ENCODE measurements at places on chromosomes 13 and 19. TPM values are rescaled to one million over a fixed set of nuclear protein-coding genes. Genes with fewer than 3 reads are reported as not detected.

GRCh38 chr19:37981785-37982475, 74.9 kb downstream of the SIPA1L3 start:
- H3K4me3 ChIP-seq = no peak overlapping the region
- DNase-seq = no peak
- H3K27me3 ChIP-seq = no peaks in the 10 kb centered on the region
- H3K27ac ChIP-seq = no peak overlapping the region
- no peaks in the 10 kb centered on the region for H3K36me3 ChIP-seq

- no peak overlapping the region for H3K4me3 ChIP-seq
- peak; percentile 34 for DNase-seq
- no peaks in the 10 kb centered on the region for H3K27me3 ChIP-seq
Observed at GRCh38 chr19:31283701-31284100, 65.5 kb downstream of the TSHZ3 start.

DNA sequence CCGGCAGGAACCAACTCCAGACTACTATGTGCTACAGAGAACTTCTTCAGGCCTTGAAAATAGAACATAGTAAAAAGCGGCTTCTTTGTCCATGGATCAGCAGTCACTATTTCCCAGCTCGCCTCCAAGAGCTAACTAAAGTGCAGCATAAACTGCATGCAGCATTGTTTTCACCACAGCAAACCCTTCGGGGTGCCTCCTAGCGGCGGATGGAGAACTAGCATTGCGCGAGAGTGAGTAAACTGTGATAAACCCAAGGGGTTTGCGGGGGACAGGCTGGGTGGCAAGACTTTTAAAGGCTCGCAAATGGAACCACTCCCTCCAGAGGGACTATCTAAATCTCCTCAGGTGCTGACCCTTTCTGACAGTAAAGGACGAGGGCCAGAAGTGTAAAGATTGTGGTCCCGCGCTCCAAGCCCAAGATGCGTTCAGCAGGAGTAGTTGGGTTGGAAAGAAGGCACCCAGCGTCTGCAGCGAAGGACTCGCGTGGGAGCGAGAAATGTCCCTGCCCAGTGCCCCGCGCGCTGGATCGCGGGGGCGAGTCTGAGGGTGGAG, 21.5 kb upstream of the SGCG start:
- H3K4me1 ChIP-seq = no peaks in the 10 kb centered on the region
- peak; percentile 74 for DNase-seq
- no peaks in the 10 kb centered on the region for H3K27me3 ChIP-seq
- H3K36me3 ChIP-seq = no peaks in the 10 kb centered on the region
- peak overlapping the region; percentile 46 for H3K4me3 ChIP-seq

DNA sequence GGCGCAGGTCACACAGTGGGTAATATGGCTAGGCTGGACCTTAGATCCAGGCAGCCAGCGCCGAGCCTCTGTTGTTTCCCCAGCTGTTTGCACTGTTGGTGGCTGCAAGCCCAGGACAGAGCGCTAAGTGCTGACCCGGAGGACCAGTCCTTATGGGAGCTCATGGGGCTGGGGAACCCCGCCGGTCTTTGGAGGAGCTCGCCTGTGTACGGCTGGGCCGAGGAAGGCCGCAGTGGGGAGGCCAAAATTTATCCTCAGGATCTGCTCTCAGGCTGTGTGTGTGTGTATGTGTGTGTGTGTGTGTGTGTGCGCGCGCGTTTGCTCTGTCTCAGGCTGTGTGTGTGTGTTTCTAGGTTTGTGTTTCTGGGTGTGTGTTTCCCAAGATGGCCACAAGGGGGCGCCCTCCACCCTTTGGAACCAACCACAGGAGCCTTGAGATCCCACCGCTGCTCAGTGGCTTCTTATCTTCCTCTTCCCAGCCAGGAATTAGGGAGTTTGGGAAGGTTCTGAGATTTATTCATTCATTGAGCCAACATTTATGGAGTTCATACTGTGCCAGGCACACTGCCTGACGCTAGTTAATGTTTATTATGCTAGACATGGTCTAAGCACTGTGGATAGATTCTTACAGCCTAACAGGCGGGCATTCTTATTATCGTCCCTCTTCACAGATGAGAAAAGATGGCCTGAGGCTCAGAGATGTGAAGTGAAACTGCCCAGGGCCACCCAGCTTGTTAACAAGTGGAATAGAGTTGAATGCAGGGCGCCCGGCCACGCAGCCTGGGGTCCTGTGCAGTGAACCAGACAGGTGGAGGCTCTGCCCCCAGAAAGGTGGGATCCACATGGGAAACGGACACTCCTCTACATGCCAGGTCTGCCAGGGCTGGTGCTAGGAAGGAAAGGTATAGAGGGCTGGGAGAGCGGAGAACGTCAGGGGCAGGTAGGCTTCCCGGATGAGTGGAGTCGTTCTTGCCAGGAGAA, 13.0 kb downstream of the PGLYRP1 start:
- peaks cover 18% of the 10 kb centered on the region for H3K36me3 ChIP-seq
- H3K27me3 ChIP-seq = no peaks in the 10 kb centered on the region
- H3K4me3 ChIP-seq = no peak overlapping the region
- peaks cover 2% of the 10 kb centered on the region for H3K4me1 ChIP-seq
- H3K27ac ChIP-seq = no peak overlapping the region
- no peak for DNase-seq

ANGPTL8 gene
- total RNA-seq = not detected

- H3K4me3 ChIP-seq = no peak overlapping the region
- H3K27ac ChIP-seq = no peak overlapping the region
- no peaks in the 10 kb centered on the region for H3K27me3 ChIP-seq
- no peaks in the 10 kb centered on the region for H3K36me3 ChIP-seq
- H3K4me1 ChIP-seq = no peaks in the 10 kb centered on the region
Observed at GRCh38 chr19:3785451-3785937, 687 bp downstream of the MATK start.

GRCh38 chr19:32498648-32499200, 82.3 kb upstream of the PDCD5 start:
- no peak for DNase-seq
- H3K36me3 ChIP-seq = no peaks in the 10 kb centered on the region
- H3K4me1 ChIP-seq = no peaks in the 10 kb centered on the region
- no peak overlapping the region for H3K27ac ChIP-seq
- no peaks in the 10 kb centered on the region for H3K27me3 ChIP-seq

DNA sequence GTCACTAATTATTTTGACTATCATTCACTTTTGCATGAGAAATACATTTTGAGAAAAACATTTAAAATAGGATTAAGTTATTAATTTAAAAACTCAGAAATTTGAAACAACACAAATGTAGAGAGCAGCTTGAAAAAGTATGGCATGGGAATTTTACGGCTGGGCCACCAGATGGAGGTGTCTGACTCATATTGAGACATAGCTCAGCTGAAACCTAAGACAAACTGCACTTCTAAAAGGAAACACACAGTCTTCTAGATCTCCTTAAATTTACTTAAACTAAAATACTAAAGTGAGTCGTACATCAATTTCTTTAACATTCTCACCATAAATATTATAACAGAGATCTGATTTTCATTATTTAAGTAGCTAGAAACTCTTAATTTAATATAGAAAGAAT, 41.9 kb upstream of the POSTN start:
- no peaks in the 10 kb centered on the region for H3K4me1 ChIP-seq
- no peak for DNase-seq
- no peak overlapping the region for H3K27ac ChIP-seq
- no peak overlapping the region for H3K4me3 ChIP-seq

GRCh38 chr13:45349438-45349837, 8.5 kb upstream of the TPT1 start:
- peaks cover 44% of the 10 kb centered on the region for H3K36me3 ChIP-seq
- no peaks in the 10 kb centered on the region for H3K27me3 ChIP-seq
- H3K4me1 ChIP-seq = no peaks in the 10 kb centered on the region
- H3K27ac ChIP-seq = no peak overlapping the region

IGFL2 gene
- not detected for total RNA-seq

Measured in ascending aorta (tissue), 2 donors.